ENCODE measurements at places on chromosomes 2 and 18. TPM values are rescaled to one million over a fixed set of nuclear protein-coding genes. Genes with fewer than 3 reads are reported as not detected.

Gene SERPINB4
- total RNA-seq: not detected

Gene CNDP1
- not detected for total RNA-seq

Gene PIEZO2
- total RNA-seq: 1.6 TPM

Gene OSBPL6
- 5.2 TPM for total RNA-seq

Gene BMP10
- not detected for total RNA-seq

Gene ADCY3
- 42.0 TPM for total RNA-seq

Gene SPP2
- not detected for total RNA-seq

Gene LRRC30
- not detected for total RNA-seq

Gene FSHR
- not detected for total RNA-seq
